CD4-positive, alpha-beta T cell (primary cell): ENCODE measurements at places on chromosomes 11 and 22.

DNA sequence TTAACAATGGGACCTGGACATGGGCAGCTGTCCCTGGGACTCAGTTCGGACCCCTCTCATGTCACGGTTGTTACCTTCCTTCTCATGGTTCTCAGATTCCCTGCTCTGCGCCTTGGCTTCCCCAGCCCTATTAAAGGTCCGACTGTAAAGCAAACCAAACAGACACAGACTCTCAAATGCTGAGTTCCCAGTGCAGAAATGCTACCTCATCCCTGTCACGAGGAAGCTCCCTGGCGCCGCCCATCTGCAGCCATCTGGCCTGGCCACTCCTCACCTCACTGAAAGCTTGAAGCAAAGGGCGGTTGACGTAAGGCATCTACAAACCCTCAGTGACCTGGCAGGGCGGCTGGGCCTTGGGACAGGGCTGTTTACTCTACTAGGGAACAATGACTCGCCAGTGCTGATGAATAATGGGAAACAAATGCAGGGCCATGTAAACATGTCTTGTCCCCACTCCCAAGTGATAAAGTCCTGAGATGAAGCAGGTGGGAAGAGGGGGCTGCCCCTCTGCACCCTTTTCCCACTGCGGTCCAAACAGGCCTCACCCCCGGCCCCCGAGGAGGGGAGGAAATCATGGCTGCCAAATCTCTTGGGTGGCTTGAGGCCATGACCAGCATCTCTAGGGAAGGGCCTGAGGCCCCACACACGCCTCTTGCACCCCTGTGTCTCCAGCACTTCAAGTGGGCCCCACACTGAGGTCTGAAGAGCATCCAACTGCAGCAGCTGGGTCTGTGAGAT lies 49.3 kb downstream of the SCUBE1 start:
- H3K36me3 ChIP-seq: no peaks in the 10 kb centered on the region
- no peak overlapping the region for H3K4me3 ChIP-seq
- no peak overlapping the region for H3K27ac ChIP-seq
- H3K4me1 ChIP-seq: peaks cover 10% of the 10 kb centered on the region

DNA sequence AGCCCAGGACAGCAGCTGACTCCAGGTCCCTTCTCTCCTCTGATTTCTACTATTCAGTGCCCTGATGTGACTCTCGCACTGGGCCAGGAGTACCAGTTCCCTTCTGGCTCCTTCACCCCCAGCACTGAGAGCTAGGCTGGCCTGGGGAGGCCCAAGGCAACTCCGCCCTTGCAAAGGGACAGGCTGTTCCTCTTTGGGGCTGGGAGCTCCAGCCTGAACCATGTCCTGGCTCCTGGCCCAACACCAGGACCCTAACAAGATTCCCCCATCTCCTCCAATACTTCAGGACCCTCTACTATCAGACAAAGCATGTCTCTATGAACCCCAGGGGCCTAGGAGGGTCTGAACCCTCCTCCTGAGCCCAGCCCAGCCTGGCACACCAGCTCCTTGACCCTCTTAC lies 12.5 kb downstream of the CREB3L1 start:
- H3K27ac ChIP-seq: no peak overlapping the region
- no peaks in the 10 kb centered on the region for H3K27me3 ChIP-seq
- peaks cover 4% of the 10 kb centered on the region for H3K4me1 ChIP-seq
- H3K36me3 ChIP-seq: no peaks in the 10 kb centered on the region
- no peak overlapping the region for H3K4me3 ChIP-seq

GRCh38 chr11:84780689-84781293 lies 846.4 kb downstream of the DLG2 start:
- H3K36me3 ChIP-seq: no peaks in the 10 kb centered on the region
- H3K27me3 ChIP-seq: no peaks in the 10 kb centered on the region
- no peak for DNase-seq
- H3K4me1 ChIP-seq: no peaks in the 10 kb centered on the region
- H3K27ac ChIP-seq: no peak overlapping the region

DNA sequence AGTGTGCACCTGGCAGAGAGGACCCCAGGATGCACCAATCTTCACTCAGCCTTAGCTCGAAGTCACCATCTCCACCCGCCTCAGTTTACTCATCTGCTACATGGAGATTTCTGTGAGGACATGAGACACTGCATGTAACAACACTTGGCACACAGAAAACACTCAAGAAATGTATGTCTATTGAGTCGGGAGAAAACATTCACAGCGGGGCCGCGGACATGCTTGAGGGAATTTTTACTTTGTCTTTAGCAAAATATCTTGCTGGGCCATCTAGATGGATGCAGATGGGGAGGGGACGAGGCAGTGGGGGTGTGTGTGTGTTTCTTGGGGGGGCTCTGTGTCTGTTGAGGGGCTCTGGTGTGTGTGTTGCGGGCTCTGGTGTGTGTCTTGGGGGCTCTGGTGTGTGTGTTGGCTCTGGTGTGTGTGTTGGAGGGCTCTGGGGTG lies 28.4 kb upstream of the RFPL3 start:
- no peaks in the 10 kb centered on the region for H3K27me3 ChIP-seq
- H3K27ac ChIP-seq: no peak overlapping the region
- H3K4me3 ChIP-seq: no peak overlapping the region
- no peak for DNase-seq
- H3K36me3 ChIP-seq: no peaks in the 10 kb centered on the region

DNA sequence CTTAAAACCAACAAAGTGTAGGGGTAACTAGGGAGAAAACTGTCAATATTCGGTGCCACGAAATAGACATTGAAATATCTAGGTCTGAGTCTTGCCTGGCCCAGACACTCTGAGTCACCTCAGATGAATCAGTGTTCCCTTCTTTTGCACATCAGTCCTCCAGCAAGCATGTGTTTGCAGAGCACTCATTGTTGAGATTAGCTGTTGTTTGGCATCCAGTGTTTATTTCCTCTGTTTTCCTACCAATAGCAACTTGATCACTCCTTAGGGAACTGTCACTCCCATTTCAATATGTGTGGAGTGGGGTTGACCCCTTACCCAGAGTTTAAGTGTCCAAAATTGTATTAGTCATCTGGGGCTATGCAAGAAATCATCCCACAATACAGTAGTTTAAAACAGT lies 4.7 kb upstream of the ASCC2 start:
- H3K27me3 ChIP-seq: no peaks in the 10 kb centered on the region
- DNase-seq: no peak
- no peak overlapping the region for H3K4me3 ChIP-seq

DNA sequence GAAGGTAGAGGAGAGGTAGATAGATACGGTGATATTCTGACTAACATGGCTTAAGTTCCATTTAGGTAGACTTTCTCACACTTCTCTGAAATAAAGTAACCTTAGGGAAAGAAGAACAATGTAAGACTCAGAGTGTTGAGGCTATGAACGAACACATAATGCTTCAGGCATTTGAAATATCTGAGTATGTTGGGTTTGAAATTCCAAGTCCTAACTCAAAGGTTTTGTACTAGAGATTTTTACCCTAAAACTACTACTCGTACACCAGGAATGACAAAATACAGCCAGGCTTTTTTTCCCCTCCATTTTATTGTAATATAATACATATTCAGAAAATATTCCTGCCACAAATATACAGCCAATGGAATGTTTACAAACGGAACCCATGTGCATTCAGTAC lies 592.6 kb downstream of the ETS1 start:
- H3K27ac ChIP-seq: no peak overlapping the region
- no peak overlapping the region for H3K4me3 ChIP-seq
- no peak for DNase-seq
- peaks cover 20% of the 10 kb centered on the region for H3K27me3 ChIP-seq
- no peaks in the 10 kb centered on the region for H3K36me3 ChIP-seq
- H3K4me1 ChIP-seq: no peaks in the 10 kb centered on the region

DNA sequence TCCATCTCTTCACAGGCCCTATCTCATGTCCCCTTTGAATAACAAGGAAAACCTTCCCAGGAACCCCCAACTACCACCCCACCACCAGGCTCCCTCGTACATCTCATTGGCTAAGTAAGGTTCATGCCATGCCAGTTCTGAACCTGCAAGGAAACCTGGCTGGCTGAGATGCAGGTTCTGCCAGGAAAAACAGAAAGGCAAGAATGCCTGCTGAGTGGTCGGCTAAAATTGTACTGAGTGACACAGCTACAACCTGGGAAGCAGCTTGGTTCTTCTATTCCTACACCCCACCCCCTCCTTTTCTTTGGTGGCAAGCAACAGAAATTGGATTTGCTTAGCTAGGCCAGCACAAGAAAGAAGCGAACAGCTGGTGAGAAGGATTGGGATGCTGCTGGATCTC lies 36.1 kb upstream of the TSPAN18 start:
- H3K27me3 ChIP-seq: no peaks in the 10 kb centered on the region
- H3K27ac ChIP-seq: no peak overlapping the region
- peaks cover 43% of the 10 kb centered on the region for H3K4me1 ChIP-seq
- no peak overlapping the region for H3K4me3 ChIP-seq
- no peak for DNase-seq
- H3K36me3 ChIP-seq: no peaks in the 10 kb centered on the region

- H3K27ac ChIP-seq: no peak overlapping the region
- H3K27me3 ChIP-seq: peaks cover 20% of the 10 kb centered on the region
- H3K4me3 ChIP-seq: no peak overlapping the region
- H3K4me1 ChIP-seq: no peaks in the 10 kb centered on the region
- no peaks in the 10 kb centered on the region for H3K36me3 ChIP-seq
- DNase-seq: no peak
Measured at GRCh38 chr11:69830086-69830485, 10.9 kb upstream of the FGF3 start.

DNA sequence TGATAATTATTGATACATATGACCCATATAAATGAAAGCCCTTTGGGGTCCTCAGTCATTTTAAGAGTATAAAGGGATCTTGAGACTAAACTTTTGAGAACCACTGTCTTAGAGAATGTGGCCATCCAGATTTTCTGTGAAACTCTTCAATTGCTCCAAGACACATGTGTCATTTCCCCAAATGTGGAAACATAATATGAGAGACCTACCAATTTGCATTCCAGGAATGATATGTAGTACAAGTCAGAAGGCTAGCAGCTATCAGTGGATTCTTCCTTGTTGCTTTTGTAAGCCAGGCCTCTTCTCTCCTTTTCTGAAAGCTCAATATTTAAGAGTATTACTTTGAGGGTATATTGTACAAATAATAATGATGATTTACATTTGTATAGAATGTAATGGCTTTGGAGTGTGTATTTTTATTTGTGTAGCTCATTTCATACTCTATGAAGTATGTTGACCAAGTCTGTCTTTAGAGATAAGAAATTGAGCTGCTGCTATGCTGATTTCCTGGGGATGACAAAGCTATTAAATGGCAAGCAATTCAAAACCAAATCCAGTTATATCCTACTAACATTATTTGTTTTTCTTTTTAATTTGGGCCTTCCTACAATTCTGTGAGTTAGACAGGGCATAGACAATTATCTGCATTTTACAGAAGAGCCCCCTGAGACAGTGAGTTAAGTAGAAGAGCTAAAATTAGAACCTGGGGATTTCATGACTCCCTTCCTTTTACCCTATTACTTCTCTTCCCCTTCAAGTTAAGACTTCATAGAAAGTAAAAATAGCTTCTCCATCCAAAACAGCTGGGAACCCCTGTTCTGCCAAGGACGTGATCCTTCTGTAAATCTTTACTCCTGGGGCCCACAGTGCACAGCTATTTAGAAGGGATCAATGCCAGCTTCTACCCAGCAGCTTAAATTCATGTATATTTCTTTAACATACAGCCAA lies 131.9 kb downstream of the WNT11 start:
- no peak overlapping the region for H3K4me3 ChIP-seq
- H3K27ac ChIP-seq: no peak overlapping the region
- no peaks in the 10 kb centered on the region for H3K27me3 ChIP-seq
- H3K4me1 ChIP-seq: no peaks in the 10 kb centered on the region
- no peaks in the 10 kb centered on the region for H3K36me3 ChIP-seq
- DNase-seq: no peak

- H3K27me3 ChIP-seq: no peaks in the 10 kb centered on the region
- no peak overlapping the region for H3K27ac ChIP-seq
- no peaks in the 10 kb centered on the region for H3K36me3 ChIP-seq
- DNase-seq: no peak
- no peaks in the 10 kb centered on the region for H3K4me1 ChIP-seq
- no peak overlapping the region for H3K4me3 ChIP-seq
Measured at GRCh38 chr22:45483918-45484499, 18.7 kb upstream of the FBLN1 start.

GRCh38 chr11:9535189-9535781 lies 38.2 kb upstream of the WEE1 start:
- H3K4me3 ChIP-seq: no peak overlapping the region
- no peaks in the 10 kb centered on the region for H3K27me3 ChIP-seq
- peak; percentile 63 for DNase-seq
- H3K27ac ChIP-seq: no peak overlapping the region
- peaks cover 2% of the 10 kb centered on the region for H3K36me3 ChIP-seq
- H3K4me1 ChIP-seq: no peaks in the 10 kb centered on the region

DNA sequence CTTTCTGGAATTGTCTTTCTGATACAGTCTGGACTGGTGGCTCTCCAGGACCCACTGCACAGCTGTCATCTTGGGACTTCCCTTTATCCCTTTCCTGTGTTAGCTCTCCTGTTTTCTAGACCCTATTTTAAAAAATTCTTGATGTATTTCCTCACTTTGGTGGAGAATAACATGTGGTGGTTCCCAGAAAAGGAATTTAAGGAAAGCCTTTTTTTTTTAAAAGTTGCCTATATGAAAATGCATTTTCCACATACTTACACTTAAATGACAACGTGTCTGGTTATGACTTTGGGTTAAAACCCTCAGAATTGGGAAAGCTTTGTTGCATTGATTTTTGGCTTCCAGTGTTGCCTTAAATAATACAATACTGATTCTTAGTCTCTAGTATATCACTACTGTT lies 400.7 kb downstream of the TMEM135 start:
- no peaks in the 10 kb centered on the region for H3K36me3 ChIP-seq
- no peaks in the 10 kb centered on the region for H3K4me1 ChIP-seq
- DNase-seq: no peak
- H3K27ac ChIP-seq: no peak overlapping the region
- H3K27me3 ChIP-seq: no peaks in the 10 kb centered on the region

GRCh38 chr22:46993633-46994032 lies 231.2 kb downstream of the TBC1D22A start:
- no peak overlapping the region for H3K27ac ChIP-seq
- H3K27me3 ChIP-seq: no peaks in the 10 kb centered on the region
- H3K36me3 ChIP-seq: peaks cover 37% of the 10 kb centered on the region
- H3K4me1 ChIP-seq: no peaks in the 10 kb centered on the region

DNA sequence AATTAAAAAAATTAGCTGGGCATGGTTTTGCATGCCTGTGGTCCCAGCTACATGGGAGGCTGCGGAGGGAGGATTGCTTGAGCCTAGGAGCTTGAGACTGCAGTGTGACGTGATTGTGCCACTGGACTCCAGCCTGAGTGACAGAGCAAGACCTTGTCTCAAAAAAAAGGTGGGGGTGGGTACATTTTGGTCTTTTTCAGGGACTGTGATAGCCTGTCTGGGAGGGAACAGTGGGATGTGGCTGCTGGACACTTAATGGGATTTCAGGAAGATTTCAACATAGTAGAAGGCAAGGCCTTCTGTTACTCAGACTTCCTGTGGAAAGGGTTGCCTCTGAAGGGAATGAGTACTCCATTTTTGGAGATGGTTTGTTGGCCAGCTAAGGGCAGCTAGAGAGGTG lies 40.6 kb downstream of the RELT start:
- no peak overlapping the region for H3K4me3 ChIP-seq
- H3K27me3 ChIP-seq: no peaks in the 10 kb centered on the region
- H3K36me3 ChIP-seq: peaks cover 9% of the 10 kb centered on the region
- no peaks in the 10 kb centered on the region for H3K4me1 ChIP-seq

- peaks cover 4% of the 10 kb centered on the region for H3K36me3 ChIP-seq
- H3K4me1 ChIP-seq: peaks cover 49% of the 10 kb centered on the region
- no peaks in the 10 kb centered on the region for H3K27me3 ChIP-seq
- H3K4me3 ChIP-seq: peak overlapping the region; percentile 99
- no peak for DNase-seq
Measured at GRCh38 chr11:47552056-47552565, 821 bp downstream of the CELF1 start.

- no peaks in the 10 kb centered on the region for H3K36me3 ChIP-seq
- DNase-seq: no peak
- H3K27me3 ChIP-seq: no peaks in the 10 kb centered on the region
- no peak overlapping the region for H3K4me3 ChIP-seq
- H3K4me1 ChIP-seq: no peaks in the 10 kb centered on the region
- H3K27ac ChIP-seq: no peak overlapping the region
Measured at GRCh38 chr11:47067401-47067800, 109.3 kb downstream of the ARFGAP2 start.
